ENCODE measurements at places on chromosomes 4 and X.

DNA sequence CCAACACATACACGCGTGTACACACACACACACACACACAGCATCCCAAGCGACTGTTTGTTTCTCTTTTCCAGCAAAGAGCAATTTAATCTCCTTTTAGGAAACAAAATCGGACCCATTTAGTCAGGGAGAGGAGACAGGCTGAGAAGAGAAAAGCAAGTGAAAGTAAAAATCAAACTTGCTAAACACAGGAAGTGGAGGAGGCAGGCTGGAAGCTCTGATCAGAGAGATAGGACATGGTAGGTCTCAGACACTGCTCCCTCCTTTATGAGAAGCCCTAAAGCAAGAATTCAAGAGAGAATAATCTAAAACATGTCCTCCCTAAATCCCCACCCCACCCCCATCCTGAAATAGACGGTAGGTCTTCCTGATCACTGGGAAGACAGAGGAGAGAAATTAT lies 62.3 kb downstream of the GPC3 start:
- DNase-seq: no peak

GRCh38 chrX:19886883-19887531 lies 393 bp downstream of the SH3KBP1 start:
- no peak for DNase-seq

DNA sequence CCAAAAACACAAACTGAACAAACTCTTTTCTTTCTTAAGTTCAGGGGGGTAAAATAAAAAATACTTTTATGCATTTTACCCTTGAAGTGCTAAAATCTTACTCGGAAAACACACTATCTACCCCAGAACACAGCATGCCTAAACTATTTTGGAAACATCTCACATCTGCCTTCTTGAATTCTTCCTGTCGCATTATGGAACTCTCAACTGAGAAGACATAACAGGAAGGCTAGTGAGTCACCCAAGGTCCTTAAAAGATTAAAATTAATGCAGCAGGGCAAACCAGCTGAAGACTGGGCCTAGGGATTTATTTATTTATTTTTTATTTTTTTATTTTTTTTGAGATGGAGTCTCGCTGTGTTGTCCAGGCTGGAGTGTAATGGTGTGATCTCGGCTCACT lies 208.2 kb downstream of the APBB2 start:
- DNase-seq: no peak

- no peak for DNase-seq
These were observed 136.7 kb upstream of the C1QTNF7 start for GRCh38 chr4:15291122-15291521.

- DNase-seq: no peak
These were observed 511 bp upstream of the NKX6-1 start for GRCh38 chr4:84499624-84499982.

GRCh38 chr4:41532882-41533281 lies 5.1 kb upstream of the LIMCH1 start:
- DNase-seq: no peak

DNA sequence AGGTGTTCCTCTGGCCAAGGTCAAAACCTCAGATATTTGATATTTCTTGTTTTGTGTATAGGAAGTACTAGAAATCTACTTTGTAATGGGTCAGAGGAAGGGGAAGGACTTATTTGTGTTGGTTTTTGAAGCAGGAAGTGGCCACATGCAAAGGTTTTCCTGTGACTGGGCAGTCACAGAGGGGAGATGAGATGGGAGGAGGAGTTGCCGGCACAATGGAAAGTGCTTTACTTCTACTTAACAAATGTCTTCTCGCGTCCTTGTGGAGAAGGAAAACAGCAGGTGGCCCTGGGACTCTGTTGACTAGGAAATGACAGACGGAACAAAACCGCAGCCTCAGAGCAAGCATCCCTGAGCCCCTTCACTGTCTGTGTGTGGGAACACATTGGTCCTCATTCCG lies 46.6 kb downstream of the SHROOM2 start:
- no peak for DNase-seq

DNA sequence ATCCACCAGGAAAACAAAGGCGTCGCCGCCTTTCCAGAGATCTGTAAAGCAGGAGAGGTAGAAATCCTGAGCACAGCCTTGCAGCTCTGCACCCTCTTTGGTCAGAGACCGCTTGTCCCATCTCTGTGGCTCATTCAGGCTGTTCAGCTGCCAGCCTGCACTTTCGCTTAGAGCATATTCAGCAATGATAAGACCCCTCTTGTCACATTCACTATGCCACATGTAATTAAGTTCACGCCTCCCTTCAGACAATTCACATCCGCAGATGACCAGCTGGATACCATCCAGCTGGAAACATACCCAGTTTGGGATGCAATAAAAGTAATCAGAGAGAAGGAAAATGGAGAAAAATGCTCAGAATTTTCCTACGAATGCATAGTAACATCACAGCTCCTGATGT lies 335.4 kb downstream of the UNC5C start:
- no peak for DNase-seq

- DNase-seq: peak; percentile 26
These were observed 218.1 kb downstream of the ANTXR2 start for GRCh38 chr4:79854856-79855502.

GRCh38 chr4:89469516-89469915 lies 161.9 kb upstream of the GPRIN3 start:
- DNase-seq: no peak

GRCh38 chr4:14865031-14865366 lies 137.3 kb upstream of the CPEB2 start:
- no peak for DNase-seq

GRCh38 chrX:124634363-124634762 lies 288.0 kb downstream of the SH2D1A start:
- DNase-seq: no peak

GRCh38 chrX:9885150-9885549 lies 82.0 kb upstream of the CLDN34 start:
- peak; percentile 15 for DNase-seq

GRCh38 chr4:97367878-97368277 lies 775.4 kb downstream of the STPG2 start:
- DNase-seq: no peak

DNA sequence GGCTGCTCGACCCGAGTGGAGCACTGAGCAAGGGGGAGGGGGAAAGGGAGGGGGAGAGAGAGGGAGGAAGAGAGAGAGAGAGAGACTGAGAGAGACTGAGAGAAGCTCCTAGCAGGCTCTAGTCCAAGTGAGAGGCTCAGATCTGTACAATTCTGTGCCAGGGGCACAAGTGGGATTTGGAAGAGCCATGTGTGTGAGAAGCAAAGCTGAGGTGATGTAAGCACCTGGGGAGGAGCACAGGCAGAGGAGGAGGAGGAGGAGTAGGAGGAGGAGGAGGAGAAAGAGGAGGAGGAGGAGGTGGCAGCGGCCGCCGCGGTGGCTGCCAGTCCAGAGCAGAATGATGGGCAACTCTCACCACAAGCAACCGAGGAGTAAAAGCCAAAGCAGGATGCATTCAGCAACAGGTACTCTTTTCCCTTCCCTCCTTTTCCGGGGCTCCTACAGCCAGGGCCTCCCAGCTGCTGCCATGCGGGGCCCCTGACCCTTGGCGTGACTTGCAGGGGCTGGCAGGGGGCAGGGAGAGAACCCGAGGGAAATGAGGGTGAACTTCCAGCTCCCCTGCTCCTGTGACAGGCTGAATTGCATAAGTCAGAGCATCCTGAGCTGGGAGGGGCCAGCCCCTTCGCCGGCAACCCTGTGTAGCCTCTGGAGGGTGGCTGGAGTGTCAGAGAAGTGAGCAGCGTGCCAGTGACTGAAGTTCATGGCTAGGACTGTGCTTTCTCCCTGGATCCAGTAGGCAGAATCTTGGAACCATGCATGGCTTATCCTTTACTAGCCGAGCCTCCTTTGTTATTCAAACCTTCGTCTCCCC lies 62.2 kb downstream of the RTL5 start:
- DNase-seq: no peak

- no peak for DNase-seq
These were observed 217.0 kb upstream of the NDST3 start for GRCh38 chr4:117817301-117817700.

- DNase-seq: no peak
These were observed 8.2 kb downstream of the ATP11C start for GRCh38 chrX:139924696-139925095.

GRCh38 chr4:34720571-34720970 lies 1523.7 kb downstream of the ARAP2 start:
- DNase-seq: peak; percentile 41

- no peak for DNase-seq
These were observed 57.3 kb upstream of the BCOR start for GRCh38 chrX:40154853-40155588.

- no peak for DNase-seq
These were observed 32.5 kb upstream of the MTMR8 start for GRCh38 chrX:64427787-64428186.

GRCh38 chrX:8897259-8897658 lies 96.1 kb upstream of the FAM9A start:
- DNase-seq: no peak

DNA sequence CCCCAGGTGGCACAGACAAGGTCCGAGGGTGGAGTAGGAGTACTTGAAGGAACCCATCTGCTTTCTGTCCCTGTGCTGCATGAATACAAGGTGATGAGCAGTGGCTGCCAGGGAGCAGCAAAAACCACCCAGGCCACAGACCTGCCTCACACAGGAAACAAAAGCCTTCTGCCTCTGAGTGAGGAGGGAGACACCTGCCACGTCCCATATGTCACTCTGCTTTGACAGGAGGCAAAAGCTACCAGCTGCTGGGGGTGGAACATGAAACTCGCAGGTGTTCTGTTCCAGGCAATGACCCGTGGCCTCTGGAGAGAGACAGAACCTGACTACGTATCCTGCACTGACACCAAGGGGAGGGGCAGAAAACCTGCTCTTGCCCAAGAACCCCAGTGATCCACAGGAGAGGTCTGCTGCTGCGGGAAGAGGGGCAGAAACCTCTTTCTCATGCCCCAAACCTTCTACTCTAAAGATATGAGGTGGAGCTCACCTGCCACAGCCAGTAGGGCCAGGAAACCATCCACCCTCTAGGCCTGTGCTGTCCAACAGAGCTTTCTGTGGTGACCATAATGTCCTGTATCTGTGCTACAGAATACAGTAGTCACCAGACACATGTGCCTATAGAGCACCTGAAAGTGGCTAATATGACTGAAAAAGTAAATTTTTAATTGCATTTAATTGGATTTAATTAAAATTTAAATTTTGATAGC lies 172.9 kb downstream of the PRDM5 start:
- DNase-seq: no peak

DNA sequence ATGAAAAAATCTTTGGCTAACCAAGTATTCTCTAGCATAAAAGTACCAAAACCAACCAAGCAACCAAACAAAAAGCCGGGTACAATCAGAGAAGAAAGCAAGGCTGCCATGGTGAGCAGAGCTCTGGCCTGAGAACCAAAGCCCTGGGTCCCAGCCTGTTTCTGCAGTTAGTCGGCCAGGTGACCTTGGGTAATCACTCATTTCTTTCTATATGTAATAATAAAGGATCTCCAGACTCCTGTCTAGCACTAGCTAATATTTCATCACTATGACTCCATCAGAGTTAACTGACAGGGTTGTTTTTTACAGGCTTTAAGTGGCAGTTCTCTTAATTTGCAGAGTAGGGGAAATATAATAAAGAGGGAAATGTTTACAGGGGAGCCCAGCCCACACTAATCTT lies 34.0 kb upstream of the RASGEF1B start:
- DNase-seq: no peak

- no peak for DNase-seq
These were observed 375.5 kb upstream of the MAGEB18 start for GRCh38 chrX:25762656-25763055.

GRCh38 chrX:413322-414201 lies 26.9 kb upstream of the PPP2R3B start:
- DNase-seq: no peak

DNA sequence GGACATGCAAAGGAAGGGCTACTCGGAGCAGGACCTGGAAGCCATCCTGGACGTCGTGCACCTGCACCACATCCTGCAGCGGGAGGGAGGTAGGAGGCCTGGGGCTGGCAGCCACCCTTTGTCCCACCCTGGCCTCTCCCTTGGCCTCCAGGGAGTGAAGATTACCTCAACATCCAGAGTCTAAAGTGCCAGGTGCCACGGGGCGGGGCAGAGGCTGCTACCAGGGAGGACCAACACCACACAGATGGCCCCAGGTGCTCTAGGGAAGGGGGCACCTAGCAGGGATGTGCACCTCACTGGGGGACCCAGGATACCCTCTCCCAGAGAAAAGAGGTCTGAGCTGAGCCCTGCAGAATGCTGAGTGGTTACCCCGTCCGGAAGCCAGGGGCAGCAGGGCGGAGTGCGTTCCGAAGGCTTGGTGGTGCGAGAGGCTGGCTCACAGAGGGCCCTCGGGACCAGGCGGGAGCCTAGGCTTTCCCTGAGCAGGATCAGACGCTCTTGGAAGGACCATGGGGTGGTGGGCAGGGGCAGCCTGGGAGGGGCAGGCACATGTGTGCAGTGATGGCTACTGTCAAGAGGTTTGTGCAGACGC lies 16.1 kb downstream of the ABCD1 start:
- no peak for DNase-seq

GRCh38 chrX:104430072-104430741 lies 135.8 kb upstream of the IL1RAPL2 start:
- DNase-seq: no peak

DNA sequence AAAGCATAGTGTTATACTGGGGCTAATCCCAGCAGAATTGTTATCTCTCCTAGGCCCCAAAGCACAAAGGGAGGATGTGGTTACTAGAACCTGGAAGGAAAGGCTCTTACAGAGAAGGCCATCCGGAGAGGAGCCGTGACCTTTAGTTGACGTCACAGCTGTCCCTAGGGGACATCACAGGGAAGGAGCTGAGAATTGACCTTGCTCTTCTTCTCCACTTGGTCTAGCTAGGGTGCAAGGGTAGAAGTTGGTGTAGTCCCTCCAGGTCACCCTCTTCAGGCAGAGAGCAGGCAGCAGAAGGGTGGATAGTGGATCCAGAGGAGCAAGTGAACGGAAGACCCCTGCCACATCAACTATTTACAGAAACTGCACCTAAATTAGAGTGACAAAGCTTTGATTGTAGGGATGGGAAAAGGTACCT lies 22.8 kb upstream of the FGF2 start:
- no peak for DNase-seq

DNA sequence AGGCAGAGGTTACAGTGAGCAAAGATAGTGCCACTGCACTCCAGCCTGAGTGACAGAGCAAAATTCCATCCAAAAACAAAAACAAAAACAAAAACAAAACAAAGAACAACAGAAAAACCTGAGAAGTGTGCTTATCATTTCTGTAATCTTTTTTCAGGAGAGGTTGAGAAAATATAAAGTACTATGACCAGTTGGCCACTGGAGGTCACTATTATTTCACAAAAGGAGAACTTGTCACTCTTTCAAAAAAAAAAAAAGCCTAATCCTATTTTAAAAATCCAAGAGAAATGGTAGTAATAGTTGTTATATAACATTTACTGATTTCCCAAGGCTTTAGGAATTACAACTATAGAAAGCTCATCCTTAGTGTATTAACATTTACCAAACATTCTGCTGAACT lies 24.9 kb upstream of the RNF150 start:
- DNase-seq: no peak
